Regular cardiac myocyte (primary cell): ENCODE measurements at places on chromosomes 16 and 17. TPM values are rescaled to one million over a fixed set of nuclear protein-coding genes. Genes with fewer than 3 reads are reported as not detected.

The CRYM gene
- 0.28 TPM in 1 of 2 replicates, not detected in the other for total RNA-seq

The EXOC3L1 gene
- total RNA-seq: under 0.01 and 0.56 TPM in 2 replicates

The RNF222 gene
- not detected in 2 replicates for total RNA-seq

The TMEM88 gene
- total RNA-seq: 0.58 TPM in 1 of 2 replicates, not detected in the other

The PLCG2 gene
- total RNA-seq: 0.19 and 2.0 TPM in 2 replicates

The CALB2 gene
- 0.38 and 1.7 TPM in 2 replicates for total RNA-seq

The TRPV2 gene
- total RNA-seq: 91.3 and 188 TPM in 2 replicates

The RNU2-1 gene
- total RNA-seq: not detected in 2 replicates

The SPATA33 gene
- 1.1 and 2.9 TPM in 2 replicates for total RNA-seq

The SDR42E2 gene
- not detected in 2 replicates for total RNA-seq

The PERCC1 gene
- total RNA-seq: not detected in 2 replicates

The TOB1 gene
- 6.5 and 9.9 TPM in 2 replicates for total RNA-seq

The HASPIN gene
- total RNA-seq: 0.85 and 11.1 TPM in 2 replicates

The CES4A gene
- total RNA-seq: 0.58 and 1.1 TPM in 2 replicates

The XYLT2 gene
- total RNA-seq: 64.8 and 85.7 TPM in 2 replicates

The PRSS22 gene
- under 0.01 TPM in 1 of 2 replicates, not detected in the other for total RNA-seq

The HSD17B2 gene
- total RNA-seq: 0.38 and 0.85 TPM in 2 replicates

The PRRT2 gene
- 0.58 and 3.1 TPM in 2 replicates for total RNA-seq

The SMPD3 gene
- under 0.01 and 0.19 TPM in 2 replicates for total RNA-seq

The CACNG3 gene
- not detected in 2 replicates for total RNA-seq

The TACO1 gene
- 13.0 and 31.1 TPM in 2 replicates for total RNA-seq

The ODAD4 gene
- total RNA-seq: 0.56 and 0.58 TPM in 2 replicates

The HSPB9 gene
- not detected in 2 replicates for total RNA-seq

The CNGB1 gene
- not detected in 2 replicates for total RNA-seq

The RETREG3 gene
- 73.0 and 74.8 TPM in 2 replicates for total RNA-seq

The ADCY7 gene
- 60.6 and 93.7 TPM in 2 replicates for total RNA-seq

The RAPGEFL1 gene
- 0.77 and 0.85 TPM in 2 replicates for total RNA-seq

The MT1A gene
- total RNA-seq: 3.9 and 8.8 TPM in 2 replicates

The MT1M gene
- total RNA-seq: 2.5 and 5.9 TPM in 2 replicates

The BEAN1 gene
- total RNA-seq: 0.19 and 0.28 TPM in 2 replicates

The P2RX1 gene
- total RNA-seq: 0.28 and 0.38 TPM in 2 replicates

The APRT gene
- 57.5 and 76.3 TPM in 2 replicates for total RNA-seq

The KCNJ2 gene
- total RNA-seq: 3.9 and 7.3 TPM in 2 replicates

The KRTAP2-1 gene
- not detected in 2 replicates for total RNA-seq

The SEZ6 gene
- not detected in 2 replicates for total RNA-seq

The CCL18 gene
- not detected in 2 replicates for total RNA-seq

The CACNG1 gene
- not detected in 2 replicates for total RNA-seq

The CDH16 gene
- total RNA-seq: 0.19 and 0.56 TPM in 2 replicates

The ZNF500 gene
- 7.0 and 7.1 TPM in 2 replicates for total RNA-seq

The GCGR gene
- not detected in 2 replicates for total RNA-seq

The PPY gene
- not detected in 2 replicates for total RNA-seq

The PLA2G10 gene
- total RNA-seq: not detected in 2 replicates

The SYT17 gene
- under 0.01 TPM in 2 replicates for total RNA-seq

The SLFN12L gene
- under 0.01 and 0.19 TPM in 2 replicates for total RNA-seq

The TNFRSF17 gene
- not detected in 2 replicates for total RNA-seq

The ERBB2 gene
- total RNA-seq: 22.6 and 26.8 TPM in 2 replicates

The CRISPLD2 gene
- 3.3 and 14.1 TPM in 2 replicates for total RNA-seq

The TAT gene
- total RNA-seq: not detected in 2 replicates
